HFFc6 (cell line): ENCODE measurements at places on chromosomes 3 and 15. TPM values are rescaled to one million over a fixed set of nuclear protein-coding genes. Genes with fewer than 3 reads are reported as not detected.

- peak; percentile 19 for DNase-seq
Measured at GRCh38 chr15:90902840-90903732, at the start of gene MAN2A2. Gene MAN2A2 (plus strand): TSS chr15:90903302. CDS start chr15:90904208, 906 bp downstream.

DNA sequence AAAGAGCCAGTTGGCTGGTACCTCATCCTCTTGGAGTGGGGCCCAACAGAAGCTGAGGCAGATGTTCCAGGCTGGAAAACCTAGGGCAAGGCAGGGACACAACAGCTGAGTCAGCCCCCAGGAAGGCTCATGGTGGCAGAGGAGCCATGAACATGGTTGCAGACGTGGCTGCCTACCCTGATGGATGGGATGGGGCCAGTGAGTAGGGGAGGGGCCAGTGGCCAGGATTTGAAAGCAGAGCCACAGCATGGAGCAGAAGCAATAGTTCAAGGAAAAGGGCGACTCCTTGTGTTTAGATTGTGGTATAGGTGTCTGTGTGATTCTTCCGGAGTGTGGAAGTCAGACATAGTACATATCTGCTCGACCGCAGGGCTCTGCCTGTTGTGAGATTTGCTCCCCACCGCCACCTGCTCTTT is 24.2 kb downstream of the PXYLP1 start:
- DNase-seq: peak; percentile 36

DNA sequence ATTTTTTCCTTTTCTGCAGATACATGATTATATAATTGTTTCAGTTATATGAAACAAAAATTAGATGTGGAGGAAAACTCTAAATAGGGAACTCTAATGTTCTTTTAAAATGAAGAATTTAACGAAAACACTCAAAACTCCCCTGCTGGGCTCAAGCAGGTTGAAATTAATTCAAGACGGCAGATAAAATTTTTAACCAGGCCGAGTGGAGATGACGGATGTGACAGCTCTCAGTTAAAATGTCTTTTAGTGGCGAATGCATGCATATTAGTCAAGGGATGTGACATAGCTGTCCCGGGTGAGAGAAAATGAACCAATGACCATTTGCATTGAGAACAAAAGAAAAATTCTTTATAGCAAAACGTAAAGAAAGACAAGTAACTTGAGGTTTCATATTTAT is 110.1 kb downstream of the ROBO2 start:
- DNase-seq: no peak

DNA sequence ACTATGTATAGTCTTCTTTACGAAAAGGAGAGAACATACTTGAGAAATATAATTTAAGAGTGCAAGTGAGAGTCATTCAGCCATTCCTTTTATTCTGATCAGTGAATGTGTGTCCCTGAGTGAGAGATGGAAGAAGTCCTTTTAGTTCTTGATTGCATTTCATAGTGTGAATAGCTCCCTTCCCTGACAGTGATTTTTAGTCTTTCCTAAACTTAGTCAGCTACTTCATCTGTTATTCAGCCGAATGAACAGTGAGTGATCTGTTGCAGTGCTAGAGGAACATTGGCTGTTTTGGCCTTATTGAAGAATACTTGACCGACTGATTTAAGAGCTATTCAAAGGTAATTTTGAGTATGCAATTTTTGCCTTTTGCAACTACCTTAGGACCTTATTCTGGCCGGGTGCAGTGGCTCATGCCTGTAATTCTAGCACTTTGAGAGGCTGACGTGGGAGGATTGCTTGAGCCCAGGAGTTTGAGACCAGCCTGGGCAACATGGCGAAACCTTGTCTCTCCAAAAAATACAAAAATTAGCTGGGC is 45.5 kb downstream of the UBE2E2 start:
- no peak for DNase-seq

DNA sequence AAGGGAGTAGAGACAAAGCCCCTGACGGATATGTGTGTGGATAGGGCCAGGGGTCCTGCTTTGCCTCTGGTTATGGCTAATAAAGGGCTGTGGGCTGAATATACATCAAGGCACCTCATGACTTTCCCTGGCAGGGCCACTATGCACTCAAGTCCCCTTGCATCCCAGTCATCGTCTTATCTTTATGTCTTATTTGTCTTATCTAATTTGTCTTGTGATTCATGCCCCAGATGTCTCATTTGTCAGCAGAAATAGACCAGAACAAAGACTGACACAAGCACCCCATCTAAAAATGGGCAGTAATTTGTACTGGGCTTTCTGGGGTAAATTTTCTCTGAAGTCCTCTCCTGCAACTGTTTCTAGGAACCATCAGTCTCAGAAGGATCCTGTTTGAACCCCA is 68.6 kb downstream of the ITGA11 start:
- DNase-seq: no peak

GRCh38 chr3:37163262-37164015 is 10.9 kb downstream of the LRRFIP2 start:
- peak; percentile 64 for DNase-seq

The GPR171 gene
- total RNA-seq: not detected in 3 replicates

The MNS1 gene
- 1.2 to 2.3 TPM (median 1.3 TPM) in 3 replicates for total RNA-seq
